ENCODE measurements at places on chromosomes 12 and 14.

DNA sequence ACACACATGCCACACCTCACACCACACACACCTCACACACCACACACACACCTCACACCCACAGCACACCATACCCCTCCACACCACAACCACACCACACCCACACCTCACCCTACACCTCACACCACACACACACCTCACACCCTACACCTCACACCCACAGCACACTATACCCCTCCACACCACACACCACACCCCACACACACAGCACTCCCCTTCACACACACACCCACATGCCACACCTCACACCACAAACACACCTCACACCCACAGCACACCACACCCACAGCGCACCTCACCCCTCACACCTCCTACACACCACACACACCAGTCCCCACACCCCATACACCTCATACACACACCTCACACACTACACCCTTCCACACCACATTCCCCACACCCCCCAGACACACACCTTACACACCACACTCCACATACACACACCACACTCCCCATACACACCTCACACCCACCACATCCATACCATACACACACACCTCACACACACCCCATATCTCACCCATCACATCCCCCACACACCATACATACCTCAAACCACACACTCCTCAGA is 80.0 kb downstream of the ACTN1 start:
- no peak for DNase-seq

- no peak for DNase-seq
Measured at GRCh38 chr12:32821710-32822109, 66.0 kb upstream of the YARS2 start.

- DNase-seq, result no peak
Measured at GRCh38 chr12:105033851-105034250, 47.7 kb downstream of the NOPCHAP1 start.

- DNase-seq, result peak; percentile 1
Measured at GRCh38 chr12:50314636-50315312, 31.5 kb upstream of the LIMA1 start.

GRCh38 chr14:56339855-56340701 is 221.9 kb downstream of the PELI2 start:
- peak; percentile 34 for DNase-seq

GRCh38 chr12:50751948-50752721 is 11.8 kb upstream of the ATF1 start:
- DNase-seq, result no peak

GRCh38 chr14:56244138-56244789 is 126.1 kb downstream of the PELI2 start:
- DNase-seq, result no peak

DNA sequence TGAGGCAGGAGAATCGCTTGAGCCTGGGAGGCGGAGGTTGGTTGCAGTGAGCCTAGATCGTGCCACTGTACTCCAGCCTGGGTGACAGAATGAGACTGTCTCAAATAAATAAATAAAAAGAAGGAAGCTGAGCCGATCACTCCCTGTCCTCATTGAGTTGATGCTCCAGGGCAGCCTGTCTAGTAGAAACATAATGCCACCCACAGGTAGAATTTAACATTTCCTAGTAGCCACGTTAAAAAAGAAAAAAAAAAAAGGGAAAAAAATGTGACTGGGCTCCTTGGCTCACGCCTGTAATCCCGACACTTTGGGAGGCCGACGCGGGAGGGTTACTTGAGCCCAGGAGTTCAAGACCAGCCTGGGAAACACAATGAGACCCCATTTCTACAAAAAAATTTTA is 135.7 kb downstream of the SCARB1 start:
- no peak for DNase-seq

DNA sequence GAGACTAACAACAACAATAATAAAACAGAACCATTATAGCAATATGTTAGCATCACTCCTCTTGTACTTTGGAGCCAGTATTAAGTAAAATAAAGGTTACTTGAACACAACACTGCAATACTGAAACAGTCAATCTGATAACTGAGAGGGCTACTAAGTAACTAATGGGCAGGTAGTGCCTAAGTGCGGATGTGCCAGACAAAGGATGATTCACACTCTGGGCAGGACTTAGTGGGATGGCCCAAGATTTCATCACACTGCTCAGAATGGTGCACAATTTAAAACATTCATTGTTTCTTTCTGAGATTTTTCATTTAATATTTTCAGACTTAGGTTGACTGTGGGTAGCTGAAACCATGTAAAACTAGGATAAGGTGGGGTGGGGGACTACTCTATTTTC is 131.9 kb upstream of the CAND1 start:
- DNase-seq, result no peak

- no peak for DNase-seq
Measured at GRCh38 chr12:124610021-124610612, 42.7 kb upstream of the NCOR2 start.

- no peak for DNase-seq
Measured at GRCh38 chr12:92085736-92086040, 60.0 kb downstream of the BTG1 start.

DNA sequence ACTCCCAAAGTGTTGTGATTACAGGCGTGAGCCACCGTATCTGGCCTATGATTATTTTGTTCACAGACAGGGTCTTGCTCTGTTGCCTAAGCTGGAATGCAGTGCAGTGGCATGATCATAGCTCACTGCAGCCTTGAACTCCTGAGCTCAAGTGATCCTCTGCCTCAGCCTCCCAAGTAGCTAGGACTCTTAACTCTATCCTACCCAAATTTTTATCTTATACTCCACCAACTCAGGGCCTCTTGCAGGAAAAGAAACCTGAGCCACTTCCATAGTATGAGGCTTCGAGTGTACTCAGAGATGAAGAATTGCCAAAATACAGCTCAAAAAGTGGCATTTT is 828 bp downstream of the MMAB start:
- DNase-seq, result no peak

DNA sequence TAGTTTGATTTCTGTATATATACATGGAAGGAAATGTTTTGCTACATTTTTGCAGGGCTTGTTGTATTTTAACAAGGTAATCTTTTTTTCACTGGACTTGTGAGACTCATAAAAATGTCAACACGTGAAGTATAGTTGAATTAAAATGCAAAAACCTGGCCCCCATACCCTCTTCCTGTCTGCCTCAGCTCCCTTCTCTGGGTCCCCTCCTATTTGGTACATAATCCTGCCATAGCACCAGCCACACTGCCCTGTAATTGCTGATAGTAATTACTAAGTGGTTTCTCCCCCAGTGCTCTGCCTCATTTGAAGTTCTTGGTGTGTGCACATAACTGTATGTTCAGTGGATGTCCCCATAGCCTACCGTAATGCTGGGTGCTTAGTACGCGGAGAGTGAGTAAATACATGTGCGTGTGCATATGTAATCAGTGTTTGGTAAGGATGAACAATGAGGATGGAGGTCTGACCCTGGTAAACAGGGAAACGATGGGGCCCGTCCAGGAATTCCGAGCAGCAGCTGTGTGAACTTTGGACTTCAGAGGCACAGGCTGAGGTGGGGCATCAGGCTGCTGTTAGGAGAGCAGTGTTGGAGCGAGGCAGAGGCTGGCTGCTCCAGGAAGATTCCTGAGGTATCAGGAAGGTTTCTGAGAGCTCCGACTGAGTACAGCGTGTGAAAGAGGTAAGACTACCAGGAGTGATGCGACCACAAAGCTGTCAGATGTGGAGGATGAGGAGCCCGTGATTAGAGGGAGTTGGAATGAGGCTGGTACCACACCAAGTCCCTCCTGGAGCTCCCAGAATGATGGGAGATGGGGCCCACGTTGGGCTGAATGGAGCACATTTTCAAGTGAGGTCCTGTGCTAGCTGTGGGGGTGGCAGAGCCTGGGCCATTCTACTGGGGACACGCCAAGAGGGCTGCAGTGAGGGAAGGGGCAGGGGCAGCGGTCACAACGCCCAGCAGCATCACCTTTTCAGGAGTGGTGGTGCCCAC is 106.8 kb downstream of the PELI2 start:
- no peak for DNase-seq

DNA sequence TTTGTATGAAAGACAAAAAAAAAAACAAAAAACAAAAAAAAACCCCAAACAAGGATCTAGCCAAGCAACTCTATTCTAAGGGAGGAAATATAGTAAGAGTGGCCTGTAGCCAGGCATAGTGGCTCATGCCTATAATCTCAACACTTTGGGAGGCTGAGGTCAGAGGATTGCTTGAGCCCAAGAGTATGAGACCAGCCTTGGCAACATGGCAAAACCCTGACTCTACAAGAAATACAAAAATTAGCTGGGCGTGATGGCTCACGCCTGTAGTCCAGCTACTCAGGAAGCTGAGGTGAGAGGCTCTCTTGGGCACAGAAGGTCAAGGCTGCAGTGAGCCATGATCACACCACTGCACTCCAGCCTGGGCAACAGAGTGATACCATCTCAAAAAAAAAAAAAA is 47.9 kb downstream of the TMEM117 start:
- DNase-seq, result no peak

DNA sequence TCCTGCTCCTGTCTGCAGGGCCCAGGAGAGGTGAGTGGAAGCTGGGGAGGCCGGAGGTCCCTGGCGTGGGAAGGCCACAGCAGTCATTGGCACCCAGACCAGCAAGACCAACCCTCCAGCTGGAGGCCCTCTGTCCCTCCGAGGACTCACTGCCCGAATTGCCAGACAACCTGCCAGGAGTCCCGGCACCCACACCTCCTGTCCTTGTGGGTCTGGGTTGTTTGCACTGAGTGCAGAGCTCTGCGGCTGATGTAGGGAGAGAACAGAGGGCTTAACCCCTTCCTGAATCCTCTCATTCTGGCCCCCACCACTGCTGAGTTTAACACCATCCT is 204.9 kb downstream of the KIF26A start:
- no peak for DNase-seq

- no peak for DNase-seq
Measured at GRCh38 chr14:57182760-57183503, 85.8 kb downstream of the EXOC5 start.

DNA sequence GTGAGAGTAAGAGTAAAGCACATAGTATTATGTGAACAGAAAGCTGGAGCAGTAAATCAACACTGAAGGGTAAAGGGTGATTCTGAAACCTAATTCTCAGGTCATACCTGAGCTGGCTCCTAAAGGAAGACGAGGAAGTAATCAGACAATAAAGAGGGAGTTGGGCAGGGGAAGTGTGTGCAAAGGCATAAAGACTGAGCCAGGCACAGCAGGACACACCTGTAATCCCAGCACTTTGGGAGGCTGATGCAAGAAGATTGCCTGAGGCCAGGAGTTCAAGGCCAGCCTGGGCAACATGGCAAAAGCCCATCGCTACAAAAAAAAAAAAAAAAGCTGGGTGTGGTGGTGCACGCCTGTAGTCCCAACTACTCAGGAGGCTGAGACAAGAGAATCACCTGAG is 9.6 kb downstream of the ARF3 start:
- no peak for DNase-seq

DNA sequence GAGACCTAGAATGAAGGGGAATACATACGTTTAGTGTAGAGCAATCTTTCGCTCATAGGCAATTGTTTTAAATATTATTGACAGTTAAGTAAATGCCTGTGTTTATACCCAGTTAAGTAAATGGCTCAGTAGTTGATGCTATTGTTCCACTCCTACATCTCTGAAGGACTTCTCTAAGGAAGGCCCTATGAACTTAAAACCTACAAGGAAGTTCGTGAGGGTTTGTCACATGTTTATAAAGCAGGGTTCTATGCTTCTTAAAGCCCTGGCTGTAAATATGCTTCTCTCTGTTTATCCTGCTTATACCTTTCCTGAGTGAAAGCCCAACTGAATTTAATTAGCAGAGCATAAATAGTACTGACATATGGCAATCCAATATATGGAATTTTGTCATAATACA is 282.1 kb upstream of the NPAS3 start:
- DNase-seq, result no peak

DNA sequence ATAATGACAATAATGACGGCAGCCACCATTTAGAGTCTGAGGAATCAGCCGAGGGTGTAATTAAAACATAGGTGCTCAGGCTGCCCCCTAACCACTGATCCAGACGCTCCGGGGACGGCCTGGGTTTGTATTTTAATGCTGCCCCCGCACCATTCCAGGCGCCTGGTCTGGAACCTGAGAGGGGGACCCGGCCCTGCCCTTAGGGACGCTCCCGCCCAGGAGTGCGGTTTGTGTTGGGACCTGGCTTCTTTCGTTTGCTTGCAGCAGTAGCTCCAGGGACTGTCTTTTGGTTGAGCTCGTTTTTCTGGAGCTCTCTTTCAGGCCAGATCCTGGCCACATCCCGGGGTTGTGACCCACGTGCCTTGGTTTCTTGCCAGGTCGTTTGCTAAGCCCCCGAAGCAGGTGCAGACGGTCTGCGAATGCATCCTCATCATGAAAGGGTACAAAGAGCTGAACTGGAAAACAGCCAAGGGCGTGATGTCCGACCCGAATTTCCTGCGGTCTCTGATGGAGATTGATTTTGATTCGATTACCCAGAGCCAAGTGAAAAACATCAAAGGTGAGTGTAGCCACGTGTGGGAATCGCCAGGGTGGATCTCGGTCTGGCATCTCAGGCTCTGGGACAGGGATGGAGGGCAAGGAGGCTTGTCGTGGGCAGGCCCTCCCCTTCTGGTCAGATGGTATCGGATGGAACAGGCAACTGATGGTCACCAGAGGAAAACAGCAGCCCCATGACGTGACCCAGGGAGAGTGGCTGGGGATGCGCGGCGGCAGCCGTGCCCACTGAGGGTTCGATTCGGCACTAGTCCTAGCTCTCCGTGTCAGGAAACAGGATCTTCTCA is 63.5 kb downstream of the CCDC92 start:
- no peak for DNase-seq

GRCh38 chr12:75666939-75667334 is 155.5 kb upstream of the KRR1 start:
- no peak for DNase-seq

DNA sequence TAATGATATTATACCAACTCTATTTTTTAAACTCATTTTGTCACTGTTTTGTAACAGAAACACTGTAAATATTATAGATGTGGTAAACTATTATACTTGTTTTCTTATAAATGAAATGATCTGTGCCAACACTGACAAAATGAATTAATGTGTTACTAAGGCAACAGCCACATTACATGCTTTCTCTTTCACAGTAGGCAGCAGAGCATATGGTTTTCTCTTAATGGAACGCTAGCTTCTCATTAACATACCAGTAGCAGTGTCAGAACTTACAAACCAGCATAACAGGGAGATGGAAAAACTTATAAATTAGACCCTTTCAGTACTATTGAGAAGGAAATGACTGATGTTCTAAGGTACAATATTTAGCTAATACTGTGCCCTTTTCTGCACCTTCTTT is 398.8 kb downstream of the PRKD1 start:
- no peak for DNase-seq

DNA sequence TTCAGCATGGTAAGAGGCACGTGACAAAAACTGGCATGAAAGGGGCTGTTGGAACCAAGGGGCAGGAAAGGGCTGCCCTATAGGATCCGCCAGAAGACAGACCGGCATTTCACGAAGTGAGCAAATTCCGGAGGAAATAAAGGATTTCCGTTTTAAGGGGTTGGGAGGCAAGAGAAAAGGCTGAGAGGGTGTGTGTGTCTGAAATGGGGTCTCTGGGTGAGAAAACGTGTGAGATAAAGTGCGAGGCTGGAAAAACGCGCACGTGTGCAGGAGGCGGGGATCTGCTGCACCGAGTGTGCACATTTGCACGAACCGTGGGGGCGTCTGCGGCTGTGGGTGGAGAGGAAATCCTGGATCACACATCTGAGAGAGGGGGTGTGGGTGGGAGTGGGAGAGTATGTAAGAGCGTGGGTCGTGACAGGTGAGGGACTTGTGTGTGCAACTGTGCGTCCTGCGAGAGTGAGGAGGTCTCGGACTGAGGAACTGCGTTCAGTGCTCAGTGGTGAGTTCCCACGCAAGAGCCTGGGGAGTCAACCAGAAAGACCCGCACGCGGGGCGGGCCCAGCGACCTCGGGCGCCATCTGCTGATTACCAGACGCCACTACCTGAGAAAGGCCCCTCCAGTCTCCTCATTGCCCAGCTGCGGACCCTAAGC is 37.0 kb upstream of the P2RX7 start:
- DNase-seq, result peak; percentile 83

All from CD4-positive, alpha-beta T cell treated with Interleukin-2 at 100 ng/mL for 4 hours (primary cell).